Fibroblast of pulmonary artery (primary cell): ENCODE measurements at places on chromosomes 13 and 19.

DNA sequence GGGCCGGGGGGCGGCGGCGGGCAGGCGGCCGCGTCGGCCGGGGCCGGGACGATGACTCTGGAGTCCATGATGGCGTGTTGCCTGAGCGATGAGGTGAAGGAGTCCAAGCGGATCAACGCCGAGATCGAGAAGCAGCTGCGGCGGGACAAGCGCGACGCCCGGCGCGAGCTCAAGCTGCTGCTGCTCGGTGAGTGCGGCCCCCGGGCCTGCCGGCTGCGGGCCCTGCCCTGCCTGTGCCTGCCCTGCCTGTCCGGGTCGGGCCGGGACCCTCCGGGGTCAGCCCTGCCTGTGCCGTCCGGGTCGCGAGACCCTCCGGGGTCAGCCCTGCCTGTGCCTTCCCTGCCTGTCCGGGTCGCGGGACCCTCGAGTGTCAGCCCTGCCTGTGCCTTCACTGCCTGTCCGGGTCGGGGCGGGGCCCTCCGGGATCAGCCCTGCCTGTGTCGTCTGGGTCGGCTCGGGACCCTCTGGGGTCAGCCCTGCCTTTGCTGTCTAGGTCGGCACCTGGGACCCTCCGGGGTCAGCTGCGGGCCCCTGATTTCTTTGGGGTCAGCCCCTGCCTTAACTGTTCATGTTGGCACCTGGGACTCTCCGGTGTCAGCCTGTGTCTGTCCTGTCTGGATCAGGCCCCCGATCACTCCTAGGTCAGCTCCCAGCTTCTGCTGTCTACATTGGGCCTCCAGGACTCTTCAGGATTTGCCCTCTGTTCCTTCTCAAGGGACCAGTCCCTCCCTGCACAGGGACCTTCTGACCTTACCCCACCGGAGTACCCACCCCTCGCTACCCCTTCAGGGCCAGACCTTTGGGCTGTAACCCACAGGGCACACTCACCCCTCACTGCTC, 659 bp downstream of the GNA11 start:
- peak; percentile 17 for DNase-seq

GRCh38 chr13:111625526-111626315, 305.3 kb downstream of the TEX29 start:
- DNase-seq, result no peak

DNA sequence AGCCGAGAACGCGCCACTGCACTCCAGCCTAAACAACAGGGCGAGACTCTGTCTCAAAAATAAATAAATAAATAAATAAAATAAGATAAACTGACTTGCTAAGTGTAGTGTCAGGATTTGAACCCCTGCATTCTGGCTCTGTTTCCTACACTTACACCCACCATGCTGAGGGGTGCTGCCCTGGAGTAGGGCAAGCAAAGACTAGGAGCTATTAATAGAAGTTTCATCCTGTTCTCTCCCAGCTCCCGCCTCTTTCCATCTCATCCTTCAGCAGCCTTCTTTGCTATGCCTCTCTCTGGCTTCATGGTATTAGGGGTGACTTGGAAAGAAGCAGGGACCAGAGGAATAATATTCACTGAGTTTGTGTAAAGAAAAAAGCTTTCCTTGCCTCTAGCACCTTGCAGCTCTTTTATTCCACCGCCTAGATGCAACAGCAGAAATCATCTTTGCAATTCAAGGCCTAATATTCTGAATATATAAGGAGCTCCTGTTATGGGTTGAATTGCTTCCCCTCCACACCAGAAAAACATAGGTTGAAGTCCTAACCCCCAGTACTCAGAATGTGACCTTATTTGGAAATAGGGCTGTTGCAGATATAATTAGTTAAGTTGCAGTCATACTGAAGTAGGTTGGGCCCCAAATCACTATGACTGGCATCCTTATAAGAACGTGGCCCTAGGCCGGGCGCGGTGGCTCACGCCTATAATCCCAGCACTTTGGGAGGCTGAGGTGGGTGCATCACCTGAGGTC, 8.7 kb upstream of the PLAUR start:
- DNase-seq, result no peak

- peak; percentile 17 for DNase-seq
These were observed 736 bp downstream of the SMAD9 start for GRCh38 chr13:36919171-36919832.

GRCh38 chr19:2290441-2291184, 8.6 kb upstream of the PEAK3 start:
- DNase-seq, result no peak

DNA sequence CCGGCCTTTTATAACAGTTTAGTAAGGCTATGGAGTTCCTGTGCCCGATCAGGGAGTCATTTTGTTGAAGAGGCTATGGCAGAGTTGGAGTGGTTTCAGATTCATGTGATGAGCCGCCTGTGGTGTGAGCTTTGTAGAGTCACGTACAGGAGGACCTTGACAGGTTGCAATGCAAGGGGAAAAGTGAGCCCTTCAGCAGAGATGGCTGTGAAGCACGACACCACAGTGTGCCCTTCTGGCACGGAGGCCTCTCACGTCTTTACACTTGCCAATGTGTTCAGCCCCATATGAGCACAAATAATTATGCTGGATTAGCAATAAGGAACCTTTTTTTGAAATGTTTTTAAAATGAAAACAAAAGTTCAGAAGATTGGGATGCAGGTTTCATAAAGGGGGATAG, 499.8 kb downstream of the LIG4 start:
- no peak for DNase-seq

DNA sequence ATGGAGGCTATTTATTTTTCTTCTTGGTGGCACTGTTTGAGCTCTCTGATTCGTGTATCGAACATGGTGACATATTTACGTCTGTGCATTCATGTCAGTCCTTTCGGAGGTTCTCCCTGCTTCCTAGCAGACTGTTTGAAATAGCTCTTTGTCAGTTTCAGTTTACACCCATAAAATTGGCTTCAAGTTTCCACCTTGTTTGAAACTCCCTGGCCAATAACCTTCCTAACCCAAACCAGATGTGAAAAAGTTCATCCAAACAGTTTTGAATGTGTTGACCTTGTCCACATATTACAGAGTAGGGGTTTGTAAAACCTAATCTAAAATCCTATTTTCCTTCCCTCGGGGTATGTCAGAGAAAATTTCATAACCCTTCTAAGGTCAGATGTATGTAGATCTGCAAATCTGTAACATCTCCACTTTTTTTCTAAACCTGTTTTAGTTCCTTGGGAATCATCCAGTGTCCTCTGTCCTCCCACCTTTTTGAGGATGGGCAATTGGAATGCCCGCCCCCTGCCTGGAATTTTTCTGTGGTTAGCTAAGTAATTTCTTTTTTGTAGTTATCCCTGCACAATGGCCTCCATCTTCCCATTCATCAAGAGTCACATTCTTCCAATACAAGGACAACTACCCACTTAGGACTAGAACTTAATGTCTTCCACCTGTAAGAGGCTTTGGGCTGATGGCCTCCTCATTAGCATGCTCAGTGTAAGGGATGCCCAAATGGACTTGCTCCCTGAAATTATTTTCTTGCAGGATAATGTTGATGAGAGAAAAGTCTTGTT, 499.8 kb downstream of the GPC6 start:
- DNase-seq, result no peak

- DNase-seq, result no peak
These were observed 574.2 kb downstream of the MYO16 start for GRCh38 chr13:109203587-109203986.

GRCh38 chr13:55263045-55263444, 1877.7 kb upstream of the PRR20A start:
- no peak for DNase-seq

DNA sequence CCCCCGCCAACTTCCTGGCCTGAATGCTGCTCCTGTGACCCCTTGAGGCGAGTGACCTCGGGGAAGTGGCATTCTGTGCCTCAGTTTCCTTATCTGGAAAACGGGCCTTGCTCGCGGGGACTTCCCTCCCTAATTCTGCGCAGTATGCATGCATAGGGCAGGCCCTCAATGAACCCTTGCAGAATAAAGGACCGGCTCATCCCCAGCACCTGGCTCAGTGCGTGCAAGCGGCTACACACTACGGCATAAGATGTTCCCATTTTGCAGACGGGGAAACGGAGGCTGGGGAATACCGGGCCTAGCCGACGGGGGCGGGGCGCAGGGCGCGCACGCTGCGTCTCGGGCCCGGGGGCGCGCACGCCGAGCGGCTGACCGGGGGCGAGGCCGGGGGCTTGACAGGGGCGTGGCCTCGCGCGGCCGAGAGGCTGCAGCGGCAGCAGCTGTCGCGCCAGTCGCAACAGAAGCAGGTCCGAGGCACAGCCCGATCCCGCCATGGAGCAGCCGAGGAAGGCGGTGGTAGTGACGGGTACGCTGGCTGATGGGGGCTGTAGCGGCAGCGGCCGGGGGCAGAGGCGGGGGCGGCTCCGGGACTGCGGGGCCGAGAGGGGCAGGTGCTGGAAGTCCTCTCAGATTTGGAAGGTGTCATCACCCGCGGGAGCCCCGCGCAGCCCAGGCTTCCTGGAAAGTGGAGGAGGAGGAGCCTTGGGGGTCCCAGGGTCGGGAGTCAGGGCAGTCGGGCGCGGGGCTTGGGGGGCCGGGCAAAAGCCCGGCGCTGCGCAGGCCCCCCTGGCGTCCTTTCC, at the start of gene PGPEP1:
PGPEP1 (plus strand) TSS at position 409 of the 800 bp plus-strand sequence; CDS start at position 493, 84 bp downstream.
- peak; percentile 61 for DNase-seq

- peak; percentile 80 for DNase-seq
These were observed 350.6 kb downstream of the LIG4 start for GRCh38 chr13:107864543-107865317.

- peak; percentile 25 for DNase-seq
These were observed 9.8 kb downstream of the CLEC4M start for GRCh38 chr19:7772752-7773291.

- DNase-seq, result no peak
These were observed 50.0 kb upstream of the CALM3 start for GRCh38 chr19:46551164-46551563.

- DNase-seq, result peak; percentile 91
These were observed 34.4 kb downstream of the STARD13 start for GRCh38 chr13:33251131-33251661.

- no peak for DNase-seq
These were observed 17.1 kb downstream of the CHERP start for GRCh38 chr19:16524991-16525734.

- no peak for DNase-seq
These were observed 194.5 kb downstream of the FOXO1 start for GRCh38 chr13:40471911-40472310.

GRCh38 chr13:50303963-50304721, 288.9 kb downstream of the KCNRG start:
- DNase-seq, result no peak

DNA sequence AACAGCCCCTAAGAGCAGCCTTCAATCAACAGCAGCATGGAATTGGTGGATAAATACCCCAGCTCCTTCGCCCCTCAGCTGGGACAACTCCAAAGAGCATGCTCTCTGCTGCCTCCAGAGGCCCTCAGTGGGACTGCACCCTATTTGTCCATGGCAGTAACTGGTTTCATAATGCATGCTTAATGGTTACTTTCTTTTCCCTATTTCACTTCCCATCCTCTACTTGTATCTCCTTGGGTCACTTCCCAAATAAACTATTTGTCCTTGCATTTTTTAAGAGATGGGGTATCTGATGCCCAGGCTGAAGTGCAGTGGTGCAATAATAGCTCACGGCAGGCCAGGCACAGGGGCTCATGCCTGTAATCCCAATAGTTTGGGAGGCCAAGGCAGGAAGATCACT, 13.5 kb upstream of the TPM4 start:
- DNase-seq, result peak; percentile 62

- no peak for DNase-seq
These were observed 6.3 kb upstream of the ZNF283 start for GRCh38 chr19:43820884-43821215.

- DNase-seq, result no peak
These were observed 209.6 kb downstream of the KLF12 start for GRCh38 chr13:73924607-73925006.

GRCh38 chr19:46691104-46691503, 25.8 kb downstream of the PRKD2 start:
- DNase-seq, result no peak

DNA sequence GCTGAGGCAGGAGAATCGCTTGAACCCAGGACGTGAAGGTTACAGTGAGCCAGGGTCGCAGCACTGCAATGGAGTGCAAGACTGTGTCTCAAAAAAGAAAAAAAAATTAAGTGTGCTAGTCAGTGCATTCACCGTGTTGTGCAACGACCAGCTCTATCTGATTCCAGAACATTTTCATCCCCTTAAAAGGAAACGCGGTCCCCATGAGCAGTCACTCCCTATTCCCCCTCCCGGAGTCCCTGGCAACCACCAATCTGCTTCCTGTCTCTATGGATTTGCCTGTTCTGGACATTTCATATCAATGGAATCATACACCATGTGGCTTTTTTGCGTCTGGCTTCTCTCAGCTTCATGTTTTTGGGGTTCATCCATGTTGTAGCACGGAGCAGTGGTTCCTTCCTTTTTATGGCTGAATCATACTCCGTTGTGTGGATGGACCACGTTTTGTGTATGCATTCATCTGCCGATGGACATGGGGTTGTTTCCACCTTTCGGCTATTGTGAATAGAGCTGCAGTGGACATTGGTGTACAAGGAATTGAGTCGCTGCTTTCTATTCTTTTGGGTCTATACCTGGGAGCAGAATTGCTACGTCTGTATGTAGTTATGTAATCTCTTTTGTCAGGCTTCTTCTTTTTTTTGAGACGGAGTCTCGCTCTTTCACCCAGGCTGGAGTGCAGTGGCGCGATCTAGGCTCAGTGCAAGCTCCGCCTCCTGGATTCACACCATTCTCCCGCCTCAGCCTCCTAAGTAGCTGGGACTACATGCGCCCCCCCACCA, 19.8 kb downstream of the MYO9B start:
- peak; percentile 98 for DNase-seq

GRCh38 chr13:22736084-22736767, 444.6 kb upstream of the SGCG start:
- DNase-seq, result no peak

DNA sequence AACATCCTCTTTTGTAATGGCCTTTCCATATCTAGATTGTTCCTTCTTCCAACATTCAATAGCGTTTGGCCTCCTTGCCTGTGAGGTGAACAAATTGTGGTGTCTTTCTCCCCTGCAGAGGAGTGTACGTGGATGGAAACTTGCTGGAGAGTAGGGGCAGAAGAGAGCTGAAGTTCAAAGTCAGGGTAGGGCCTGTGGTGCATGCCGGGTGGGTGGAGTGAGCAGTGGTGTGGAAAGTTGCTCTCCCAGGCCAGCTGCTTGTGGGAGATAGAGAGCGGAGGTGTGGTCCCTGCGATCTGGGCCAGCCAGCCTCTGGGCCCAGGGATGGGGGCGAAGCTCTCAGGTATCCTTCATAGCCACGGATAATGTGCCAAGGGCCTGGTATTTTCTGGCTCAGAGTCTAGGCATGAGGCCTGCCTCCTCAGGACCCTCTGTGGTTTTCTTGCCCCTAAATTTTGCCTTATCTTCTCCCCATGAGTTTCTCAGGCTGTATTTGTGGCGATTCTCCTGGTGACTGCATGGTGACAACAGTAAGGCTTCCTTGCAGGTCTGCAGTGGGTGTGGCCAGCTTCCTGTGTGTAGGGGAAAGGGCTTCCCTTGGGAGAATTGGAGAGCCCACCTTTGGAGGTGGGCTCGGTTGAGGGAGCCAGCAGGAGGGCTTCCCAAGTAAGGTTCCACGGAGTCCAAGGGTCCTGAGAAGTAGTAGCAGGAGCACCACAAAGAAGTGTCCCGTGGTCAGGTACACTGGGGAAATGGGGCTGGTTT, 6.7 kb downstream of the RGCC start:
- DNase-seq, result no peak

GRCh38 chr19:29260477-29261317, 47.7 kb upstream of the UQCRFS1 start:
- DNase-seq, result peak; percentile 27
